ENCODE measurements at places on chromosomes 16 and 17.

DNA sequence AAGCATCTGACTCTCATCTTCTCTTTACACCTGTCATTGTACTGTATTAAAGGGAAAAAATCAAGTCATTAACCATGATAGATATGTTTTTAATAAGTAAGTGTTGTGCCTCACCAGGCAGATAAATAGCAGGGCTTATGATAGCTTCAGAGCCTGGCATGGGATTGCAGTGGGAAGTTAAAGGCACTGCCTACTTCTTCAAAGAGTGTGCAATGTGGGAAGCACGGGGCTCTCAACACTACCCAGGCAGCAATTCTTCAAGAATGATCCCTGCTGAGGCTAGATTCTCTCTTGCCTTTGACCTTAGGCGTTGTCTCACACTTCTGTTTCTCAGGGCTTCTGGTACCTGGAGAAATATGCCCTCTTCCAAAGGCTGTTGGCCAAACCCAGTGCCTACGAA, 297.3 kb downstream of the MAF start:
- DNase-seq = no peak

DNA sequence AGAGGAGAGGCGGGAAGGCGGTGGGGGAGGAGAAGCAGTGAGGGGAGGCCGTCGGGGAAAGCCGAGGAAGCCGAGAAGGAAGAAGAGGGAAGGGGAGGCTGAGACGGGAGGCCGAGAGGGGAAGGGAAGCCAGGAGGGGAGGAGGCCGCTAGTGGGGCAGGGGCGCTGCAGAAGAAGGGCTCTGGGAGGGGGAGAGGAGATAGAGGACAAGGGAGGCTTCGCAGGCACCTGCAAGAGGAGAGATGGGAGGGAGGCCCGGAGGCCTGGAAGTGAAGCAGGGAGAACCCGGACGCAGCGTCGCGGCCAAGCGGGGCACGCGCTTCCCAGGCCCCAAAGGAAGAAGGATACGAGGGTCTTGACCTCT, 2.3 kb downstream of the C17orf58 start:
- DNase-seq = no peak

GRCh38 chr16:52569701-52570100, 22.8 kb upstream of the TOX3 start:
- DNase-seq = no peak

- DNase-seq = no peak
Measured at GRCh38 chr16:66229651-66230050, 136.8 kb upstream of the CDH5 start.

DNA sequence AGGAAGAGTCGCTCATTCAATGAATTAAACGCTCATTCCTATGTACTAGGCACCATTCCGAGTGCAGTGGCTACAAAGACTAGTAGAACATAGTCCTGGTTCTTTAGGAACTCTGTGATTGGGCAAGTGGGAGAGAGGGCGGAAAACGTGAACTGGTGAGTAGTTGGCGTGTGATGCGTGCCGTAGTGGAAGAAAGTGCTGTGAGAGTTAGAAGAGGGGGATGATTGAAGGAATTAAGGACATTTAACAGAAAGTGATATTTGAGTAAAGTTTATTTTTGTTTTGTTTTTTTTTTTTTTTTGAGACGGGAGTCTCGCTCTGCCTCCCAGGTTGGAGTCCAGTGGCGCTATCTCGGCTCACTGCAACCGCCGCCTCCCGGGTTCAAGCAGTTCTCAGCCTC, 7.9 kb upstream of the SLFN14 start:
- no peak for DNase-seq

- no peak for DNase-seq
Measured at GRCh38 chr17:42347198-42347597, 41.0 kb downstream of the STAT3 start.

GRCh38 chr17:37791447-37792399, 46.9 kb upstream of the HNF1B start:
- DNase-seq = no peak

GRCh38 chr17:47119746-47120520, 69.2 kb downstream of the CDC27 start:
- DNase-seq = no peak

- peak; percentile 2 for DNase-seq
Measured at GRCh38 chr16:73196670-73197069, 148.7 kb upstream of the ZFHX3 start.

- no peak for DNase-seq
Measured at GRCh38 chr17:17196776-17197175, 9.4 kb downstream of the PLD6 start.

DNA sequence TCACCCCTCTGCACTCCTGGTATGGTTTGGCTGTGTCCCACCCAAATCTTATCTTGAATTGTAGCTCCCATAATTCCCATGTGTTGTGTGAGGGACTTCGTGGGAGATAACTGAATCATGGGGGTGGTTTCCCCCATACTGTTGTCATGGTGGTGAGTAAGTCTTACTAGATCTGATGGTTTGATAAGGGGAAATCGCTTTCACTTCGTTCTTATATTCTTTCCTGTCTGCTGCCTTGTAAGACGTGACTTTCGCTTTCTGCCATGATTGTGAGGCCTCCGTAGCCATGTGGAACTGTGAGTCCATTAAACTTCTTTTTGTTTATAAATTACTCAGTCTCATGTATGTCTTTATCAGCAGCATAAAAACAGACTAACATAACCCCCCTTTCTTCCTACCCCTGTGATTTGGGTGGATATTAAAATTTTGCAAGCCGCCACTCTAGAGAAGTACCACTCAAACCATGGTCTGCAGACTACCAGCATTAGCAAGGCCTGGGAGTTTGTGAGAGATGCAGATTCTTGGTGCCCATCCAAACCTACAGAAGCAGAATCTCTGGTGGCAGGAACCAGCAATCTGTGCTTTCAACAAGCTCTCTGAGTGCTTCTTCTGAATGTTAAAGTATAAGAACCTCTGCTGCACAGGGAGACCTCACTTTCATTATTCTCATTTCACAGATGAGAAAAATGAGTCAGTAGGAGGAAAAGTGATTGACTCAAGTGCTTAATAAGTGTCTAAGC, 999.5 kb upstream of the EEF2KMT start:
- no peak for DNase-seq

GRCh38 chr16:88383401-88384221, 852 bp downstream of the ZNF469 start:
- no peak for DNase-seq

- no peak for DNase-seq
Measured at GRCh38 chr16:79757163-79757562, 156.6 kb upstream of the MAF start.

GRCh38 chr17:70420861-70421445, 251.6 kb downstream of the KCNJ2 start:
- DNase-seq = no peak

GRCh38 chr17:44780845-44781480, 22.2 kb downstream of the ADAM11 start:
- no peak for DNase-seq

GRCh38 chr17:73429440-73430164, 117.8 kb upstream of the CDC42EP4 start:
- peak; percentile 4 for DNase-seq

DNA sequence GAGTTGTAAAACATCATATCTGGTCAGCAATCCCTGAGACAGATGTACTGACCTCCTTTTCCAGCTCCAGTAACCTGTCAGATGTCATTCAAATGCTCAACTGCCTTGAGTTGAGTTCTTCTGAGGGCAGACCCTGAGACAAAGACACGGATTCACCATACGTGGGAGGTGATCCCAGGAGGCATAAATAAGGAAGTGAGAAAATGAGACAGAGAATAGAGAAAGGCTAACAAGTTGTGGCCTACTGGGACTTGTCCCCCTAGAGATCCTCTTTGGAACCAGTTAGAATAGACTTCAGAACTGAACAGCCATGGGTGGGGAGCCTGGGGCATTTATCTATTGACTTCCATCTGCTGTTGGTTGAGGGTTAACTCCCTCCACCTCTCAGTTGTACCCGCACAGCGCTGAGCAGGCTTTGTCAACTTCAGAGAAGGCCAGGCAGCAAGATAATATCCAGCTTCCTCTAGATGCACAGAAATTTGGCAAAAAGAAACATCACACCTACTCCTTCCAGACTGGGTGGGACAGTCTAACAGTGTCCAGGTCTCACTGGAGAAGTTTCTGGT, 123.0 kb upstream of the DYNLRB2 start:
- DNase-seq = no peak

DNA sequence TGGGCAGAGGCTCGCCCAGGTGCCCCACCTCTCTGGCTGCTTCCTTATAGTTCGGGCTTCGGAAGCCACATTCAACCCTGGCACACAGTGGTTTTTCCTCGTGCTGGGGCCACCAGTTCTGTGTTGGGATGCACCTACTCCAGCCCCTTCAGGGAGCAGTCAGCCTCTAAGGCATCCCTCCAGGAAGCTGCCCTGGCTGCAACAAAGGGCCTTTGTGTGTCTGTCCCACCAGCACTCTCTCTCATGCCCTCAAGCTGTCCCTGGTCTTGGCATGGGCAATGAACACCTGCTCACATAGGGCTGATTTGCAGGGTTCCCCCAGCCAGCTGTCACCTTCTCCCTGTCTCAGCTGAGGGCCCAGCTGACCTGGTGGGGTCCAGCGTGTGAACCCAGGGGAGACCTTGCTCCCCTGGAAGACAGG, 754 bp upstream of the NOXO1 start:
- DNase-seq = no peak

DNA sequence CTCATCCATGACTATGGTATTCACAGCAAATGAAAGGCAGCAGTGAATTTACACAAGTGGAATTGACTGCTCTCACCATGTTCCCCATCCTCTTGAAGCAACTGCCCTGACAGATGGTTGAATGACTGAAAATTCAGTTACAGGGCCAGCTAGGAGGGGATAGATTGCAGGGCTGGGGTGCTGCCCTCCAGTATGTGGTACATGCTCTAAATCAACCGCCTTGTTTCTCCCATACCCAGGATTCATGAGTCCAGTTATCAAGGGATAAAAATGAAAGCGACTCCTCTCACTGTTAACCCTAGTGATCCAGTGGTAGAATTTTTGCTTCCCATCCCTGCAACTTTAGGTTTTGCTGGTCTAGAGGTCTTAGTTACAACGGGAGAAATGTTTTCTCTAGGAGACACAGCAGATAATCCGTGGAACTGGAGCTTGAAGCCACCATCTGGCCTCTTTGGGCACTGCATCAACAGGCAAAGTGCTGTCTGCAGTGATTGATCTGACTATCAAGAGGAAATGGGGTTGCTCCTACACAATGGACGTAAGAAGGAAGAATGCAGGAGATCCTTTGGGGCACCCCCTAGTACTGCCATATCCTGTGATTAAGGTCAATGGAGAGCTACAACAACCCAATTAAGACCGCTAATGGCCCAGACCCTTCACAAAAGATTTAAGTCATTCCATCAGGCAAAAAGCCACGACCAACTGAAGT, 32.0 kb downstream of the SCPEP1 start:
- peak; percentile 9 for DNase-seq

GRCh38 chr16:1973461-1974156, 1.8 kb downstream of the TBL3 start:
- no peak for DNase-seq

DNA sequence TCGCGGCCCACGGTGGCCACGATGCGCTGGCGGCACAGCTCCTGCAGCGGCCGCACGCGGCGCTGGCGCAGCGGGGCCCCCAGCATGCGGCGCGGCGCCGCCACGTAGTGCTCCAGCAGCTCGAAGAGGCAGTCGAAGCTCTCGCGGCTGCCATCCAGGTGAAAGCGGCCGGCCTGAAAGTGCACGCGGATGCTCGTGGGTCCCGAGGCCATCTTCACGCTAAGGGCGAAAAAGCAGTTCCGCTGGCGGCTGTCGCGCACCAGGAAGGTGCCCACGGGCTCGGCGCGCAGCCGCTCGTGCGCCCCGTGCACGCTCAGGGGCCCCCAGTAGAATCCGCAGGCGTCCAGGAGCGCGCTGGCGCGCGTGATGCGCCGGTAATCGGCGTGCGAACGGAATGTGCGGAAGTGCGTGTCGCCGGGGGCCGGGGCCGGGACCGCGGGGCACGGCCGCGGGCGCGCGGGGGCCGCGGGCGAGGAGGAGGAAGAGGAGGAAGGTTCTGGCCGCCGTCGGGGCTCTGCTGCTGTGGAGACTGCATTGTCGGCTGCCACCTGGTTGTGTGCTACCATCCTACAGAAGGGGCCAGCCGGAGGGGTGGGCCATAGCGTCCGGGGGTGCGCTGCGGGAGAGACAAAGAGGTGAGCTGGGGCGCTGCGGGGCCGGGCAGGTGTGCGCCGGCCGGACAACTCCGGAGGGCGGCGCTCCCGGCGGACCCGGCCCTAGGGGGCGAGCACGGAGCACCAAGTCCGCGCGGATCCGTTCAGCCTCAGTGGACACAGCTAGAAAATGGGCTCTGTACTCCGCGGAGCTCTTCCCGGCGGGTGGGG, 879 bp downstream of the SOCS1 start:
- no peak for DNase-seq

DNA sequence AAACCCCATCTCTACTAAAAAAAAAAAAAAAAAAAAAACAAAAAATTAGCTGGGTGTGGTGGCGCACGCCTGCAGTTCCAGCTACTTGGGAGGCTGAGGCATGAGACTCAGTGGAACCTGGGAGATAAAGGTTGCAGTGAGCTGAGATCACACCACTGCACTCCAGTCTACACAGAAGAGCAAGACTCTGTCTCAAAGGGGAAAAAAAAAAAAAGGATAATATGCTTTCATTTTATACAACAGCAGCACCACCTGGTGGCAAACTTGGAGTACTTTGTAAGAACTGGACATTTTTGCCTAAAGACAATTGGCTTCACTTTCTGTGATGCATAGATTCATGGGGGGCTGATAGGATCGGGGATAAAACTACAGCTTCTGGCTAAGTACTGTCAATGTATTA, 8.5 kb downstream of the CHTF8 start:
- DNase-seq = no peak

DNA sequence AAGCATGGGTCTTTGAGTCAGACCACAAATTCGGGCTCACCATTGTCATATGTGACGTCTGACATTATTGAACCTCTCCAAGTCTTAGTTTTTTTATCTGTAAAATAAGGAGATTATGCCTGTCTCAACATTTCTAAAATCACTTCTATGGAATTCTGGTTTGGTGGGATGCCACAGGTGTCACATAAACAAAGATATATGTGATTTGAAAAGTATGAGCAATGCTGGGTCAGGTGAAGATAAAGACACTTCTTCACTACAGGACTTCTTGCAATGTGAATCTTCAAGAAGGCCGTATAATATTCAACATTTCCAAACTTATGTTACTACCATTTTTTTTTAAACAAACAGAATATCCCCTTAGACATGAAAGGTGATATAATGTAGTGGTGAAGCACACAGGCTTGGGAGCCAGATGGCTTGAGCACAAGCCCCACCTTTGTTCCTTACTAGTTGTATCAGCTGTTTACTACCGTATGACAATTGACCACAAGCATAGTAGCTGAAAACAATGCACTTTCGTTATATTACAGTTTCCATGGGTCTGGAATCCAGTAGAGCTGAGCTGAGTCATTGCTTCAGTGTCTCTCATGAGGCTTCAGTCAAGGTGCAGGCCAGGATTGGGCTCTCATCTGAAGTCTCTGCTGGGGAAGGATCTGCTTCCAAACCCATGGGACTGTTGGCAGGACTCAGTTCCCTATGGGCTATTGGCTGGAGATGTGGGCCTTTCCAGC, 87.7 kb downstream of the UTP18 start:
- no peak for DNase-seq

Data from keratinocyte (primary cell).